ENCODE measurements at places on chromosomes 5 and 9.

DNA sequence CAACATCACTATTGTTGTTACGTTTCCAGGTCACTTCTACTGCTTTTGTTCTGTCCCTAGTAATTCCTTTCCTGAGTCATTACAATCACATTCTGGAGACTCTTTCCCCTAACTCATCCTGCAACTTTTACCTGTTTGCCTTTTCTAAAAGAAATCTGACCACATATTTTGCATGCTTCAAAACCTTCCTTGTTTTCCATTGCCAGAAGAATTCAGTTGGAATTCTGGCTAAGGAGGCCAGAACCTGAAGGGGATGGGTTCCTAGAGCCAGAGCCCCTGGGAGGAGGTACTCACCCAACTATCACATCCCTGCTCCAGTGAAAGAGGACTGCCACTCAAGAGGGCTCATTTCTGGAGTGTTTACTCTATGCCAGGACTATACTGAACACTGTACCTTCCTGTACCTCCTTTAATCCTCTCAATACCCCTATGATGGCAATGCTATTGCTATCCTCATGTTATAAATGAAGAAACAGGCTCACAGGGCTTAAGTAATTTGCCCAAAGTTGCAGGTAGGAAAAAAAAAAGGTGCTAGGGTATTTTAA lies 42.8 kb upstream of the MAST4 start:
- DNase-seq = no peak

DNA sequence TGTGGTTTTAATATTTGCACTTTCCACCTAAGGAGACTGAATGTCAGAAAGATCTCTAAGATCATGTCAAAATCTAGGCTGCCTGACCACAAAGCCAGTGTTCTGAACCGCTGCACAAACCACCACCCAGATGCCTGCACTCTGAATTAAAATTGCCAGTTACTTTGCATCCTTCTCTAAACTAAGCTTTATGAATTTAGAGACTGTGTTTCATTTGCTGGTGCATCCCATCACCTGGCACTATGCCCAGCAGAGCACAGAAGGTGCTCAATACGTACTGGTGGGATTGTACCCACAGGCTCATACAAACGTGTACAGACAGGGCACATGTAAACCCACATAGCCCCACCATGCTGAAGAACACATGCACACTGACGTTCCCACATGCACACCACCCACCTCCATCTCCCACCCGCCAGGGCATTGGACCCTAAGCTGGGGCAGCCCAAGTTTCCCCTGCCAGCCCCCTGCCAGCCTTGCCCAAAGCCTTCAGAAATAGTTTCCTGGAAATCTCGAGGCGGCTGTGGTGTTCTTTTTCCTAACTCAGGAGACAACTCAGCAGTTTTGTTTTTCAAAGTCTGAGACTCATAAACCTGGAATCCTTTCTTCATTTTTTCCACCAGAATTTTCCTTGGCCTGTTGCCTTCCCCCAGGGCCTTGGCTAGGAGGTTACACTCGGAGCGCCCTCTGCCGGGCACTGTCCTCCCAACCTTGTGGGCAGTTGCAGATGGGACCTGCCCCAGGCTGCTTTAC lies 9.6 kb upstream of the TRAF1 start:
- DNase-seq = peak; percentile 80

GRCh38 chr5:34484216-34484920 lies 171.8 kb upstream of the RAI14 start:
- no peak for DNase-seq

- DNase-seq = peak; percentile 1
These were observed 133.3 kb upstream of the RAI14 start for GRCh38 chr5:34522599-34523386.

- DNase-seq = no peak
These were observed 344.9 kb upstream of the PAPPA start for GRCh38 chr9:115808695-115809094.

DNA sequence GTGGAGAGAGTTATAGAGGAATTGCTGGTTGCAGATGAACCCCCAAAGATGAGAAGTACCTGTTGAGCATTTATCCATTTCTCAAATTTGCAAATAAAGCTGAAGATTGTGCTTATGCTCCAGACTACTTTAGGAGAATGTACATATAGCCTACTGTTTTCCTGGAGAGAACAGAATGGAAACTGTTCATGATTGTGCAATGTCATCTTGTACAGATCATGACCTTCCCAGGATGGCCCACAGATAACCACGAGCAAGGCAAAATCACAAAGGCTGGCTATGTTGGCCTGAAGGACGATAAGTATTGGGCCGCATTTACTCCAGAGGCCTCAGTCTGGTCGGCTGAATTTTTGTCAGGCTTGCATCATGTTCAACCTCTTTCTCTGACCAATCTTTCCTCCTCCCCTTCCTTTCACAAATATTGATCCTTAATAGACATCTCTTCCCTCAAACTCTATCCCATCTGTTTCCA lies 28.5 kb upstream of the RICTOR start:
- DNase-seq = no peak

- DNase-seq = no peak
These were observed 66.7 kb upstream of the TBC1D9B start for GRCh38 chr5:179974246-179974945.

GRCh38 chr9:76949865-76950264 lies 44.0 kb upstream of the PRUNE2 start:
- DNase-seq = no peak

DNA sequence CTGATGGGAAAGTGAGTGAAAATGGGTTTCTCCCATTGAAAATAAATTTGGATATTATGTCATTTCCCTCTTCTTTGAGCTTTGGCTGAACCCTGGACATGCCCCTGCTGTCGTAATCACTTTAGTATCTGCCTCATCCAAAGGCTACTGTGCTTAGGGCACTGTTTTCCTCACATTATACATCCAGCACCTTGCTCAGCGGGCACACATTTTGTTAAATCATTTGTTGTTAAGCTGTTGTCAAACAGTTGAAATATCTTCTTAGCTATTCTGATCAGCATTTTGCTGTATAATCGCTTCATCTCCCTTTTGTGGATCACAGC lies 352.7 kb upstream of the CD180 start:
- DNase-seq = no peak

DNA sequence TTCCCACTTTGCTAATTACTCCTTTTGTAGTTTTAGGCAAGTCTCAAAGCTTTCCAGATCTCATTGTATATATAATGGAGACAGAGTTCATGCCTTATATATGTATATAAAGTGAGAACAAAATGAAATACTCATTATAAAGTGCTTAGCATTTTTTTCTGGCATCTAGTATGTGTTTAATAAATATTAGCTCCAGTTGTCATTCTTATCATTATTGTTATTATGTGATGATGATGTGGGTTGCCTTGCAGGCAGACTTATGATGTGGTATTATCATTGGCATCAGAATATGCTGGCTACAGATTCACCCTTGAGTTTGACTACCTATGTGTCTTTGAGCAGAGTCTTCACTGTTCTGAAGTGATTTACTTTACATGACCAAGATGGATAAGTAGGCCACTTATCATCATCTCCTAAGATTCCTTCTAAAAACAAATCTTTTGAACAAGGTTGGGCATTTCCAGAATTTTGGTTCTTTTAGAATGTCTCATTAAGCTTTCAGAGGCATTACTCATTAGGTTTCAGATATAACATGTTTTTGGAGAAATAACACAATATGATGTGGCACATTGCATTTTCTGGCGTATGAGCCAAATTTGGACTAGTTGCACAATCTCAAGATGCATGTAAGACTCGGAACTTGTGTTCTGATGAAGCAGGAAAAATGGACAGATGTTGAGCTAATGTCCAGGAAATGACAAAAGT lies 145.6 kb upstream of the TNC start:
- no peak for DNase-seq

GRCh38 chr9:91427873-91428272 lies 4.2 kb upstream of the NFIL3 start:
- DNase-seq = no peak

DNA sequence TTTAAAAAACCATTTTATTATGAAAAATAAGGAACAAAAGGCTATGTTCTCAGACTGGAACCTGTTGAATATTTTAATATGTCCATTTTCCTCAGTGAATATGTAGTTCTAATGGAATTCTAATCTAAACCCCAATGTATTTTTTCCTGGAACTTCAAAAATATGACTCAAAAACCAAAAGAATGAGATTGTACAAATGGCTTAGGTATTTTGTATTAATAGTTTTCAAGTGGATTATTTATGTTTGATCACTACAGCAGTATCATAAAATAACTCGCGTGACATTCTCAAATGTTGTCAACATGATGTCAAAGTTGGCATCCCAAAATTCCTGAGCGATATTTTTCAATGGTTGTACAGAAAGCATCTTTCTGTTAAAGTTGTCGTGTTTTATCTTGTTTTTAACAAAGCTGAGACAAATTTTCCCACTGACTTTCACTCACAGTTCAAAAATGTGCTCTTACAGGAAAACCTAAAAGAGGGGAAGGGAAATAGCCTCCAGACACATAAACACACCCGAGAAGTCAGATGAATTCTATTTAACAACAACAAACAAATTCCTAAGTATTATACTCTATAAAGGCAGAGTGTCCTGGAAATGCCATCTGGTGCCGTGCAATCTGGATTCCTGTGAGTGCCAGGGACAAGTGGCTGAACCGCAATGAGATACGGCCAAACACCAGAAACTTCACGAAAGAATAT lies 68.1 kb upstream of the TAS2R1 start:
- no peak for DNase-seq

DNA sequence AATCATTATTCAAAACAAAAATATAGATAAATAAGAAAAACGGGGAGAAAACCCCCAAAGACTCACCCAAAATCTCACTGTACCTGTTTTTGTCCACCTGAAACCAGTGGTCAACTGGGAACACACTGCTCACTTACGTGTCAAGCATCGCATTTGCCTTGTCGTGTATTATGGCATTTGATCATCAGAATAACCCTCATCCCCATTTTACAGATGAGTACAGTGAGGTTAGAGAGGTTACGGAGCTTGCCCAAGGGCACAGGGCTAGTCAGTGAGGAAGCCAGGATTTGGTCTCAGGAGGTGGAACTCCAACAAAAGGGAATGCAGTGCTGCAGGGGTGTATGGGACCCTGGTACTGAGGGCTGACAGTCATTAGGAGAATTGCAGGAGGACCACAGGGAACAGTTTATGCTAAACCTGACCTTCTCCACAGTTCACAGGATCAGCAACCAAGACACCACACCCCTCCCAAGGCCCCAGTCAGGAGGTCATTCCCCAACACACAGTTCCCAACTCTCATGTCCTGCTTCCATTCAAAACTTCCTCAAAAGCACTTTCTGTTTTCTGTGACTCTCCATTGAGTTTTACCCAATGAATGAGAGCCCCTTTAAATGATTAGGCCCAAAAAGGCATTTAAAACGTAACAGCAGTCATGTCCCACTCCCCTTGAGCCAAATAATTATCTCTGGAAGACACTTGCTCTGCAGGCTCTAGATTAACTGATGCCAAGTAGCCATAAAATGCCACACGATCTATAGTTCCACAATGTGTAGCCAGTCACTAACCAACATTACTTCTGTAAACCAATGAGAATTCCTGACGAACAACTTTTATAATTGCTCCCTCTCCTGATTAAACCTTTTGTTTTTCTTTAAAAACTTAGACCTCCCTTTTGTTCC lies 50.8 kb downstream of the CTSL start:
- no peak for DNase-seq

DNA sequence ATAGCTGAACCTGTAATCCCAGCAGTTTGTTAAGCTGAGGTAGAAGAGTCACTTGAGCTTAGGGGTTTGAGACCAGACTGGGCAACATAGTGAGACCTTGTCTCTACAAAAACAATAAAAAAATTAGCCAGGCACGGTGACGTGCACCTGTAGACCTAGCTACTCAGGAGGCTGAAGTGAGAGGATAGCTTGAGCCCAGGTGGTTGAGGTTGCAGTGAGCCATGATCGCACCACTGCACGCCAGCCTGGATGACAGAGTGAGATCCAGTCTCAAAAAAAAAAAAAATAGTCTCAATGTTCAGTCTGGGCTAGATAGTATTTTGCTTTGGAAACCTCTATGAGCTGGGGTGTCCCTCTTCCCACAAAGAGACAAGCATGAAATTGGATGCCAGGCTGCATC lies 51.9 kb upstream of the IQGAP2 start:
- DNase-seq = no peak

- DNase-seq = no peak
These were observed 196.2 kb downstream of the DTWD2 start for GRCh38 chr5:118791926-118792734.

- DNase-seq = no peak
These were observed 172.8 kb downstream of the RFK start for GRCh38 chr9:76221423-76221822.

DNA sequence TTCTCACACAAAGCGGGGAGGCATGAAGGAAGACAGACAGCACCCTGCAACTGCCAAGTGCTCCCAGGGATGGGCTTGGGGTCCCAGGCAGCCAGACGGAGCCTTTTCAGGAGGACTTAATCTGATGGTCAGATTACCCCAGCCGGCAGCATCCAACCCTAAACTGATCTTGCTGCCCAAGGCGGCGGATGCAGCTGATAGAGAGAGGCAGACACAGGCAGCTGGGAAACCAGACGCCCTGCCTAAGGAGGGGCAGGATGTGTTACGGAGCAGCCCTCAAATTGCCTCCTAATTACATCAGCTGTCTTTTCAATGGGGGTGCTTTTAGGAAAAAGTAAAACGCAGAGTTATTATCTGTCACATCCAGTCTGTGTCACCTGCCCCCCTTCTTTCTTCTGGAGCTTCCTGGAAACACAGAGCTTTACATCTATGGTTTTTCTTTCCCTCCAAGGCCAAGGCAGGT lies 190.9 kb upstream of the PANK3 start:
- no peak for DNase-seq

- no peak for DNase-seq
These were observed 12.7 kb downstream of the DUSP1 start for GRCh38 chr5:172758077-172758833.

GRCh38 chr9:117445631-117446030 lies 30.8 kb upstream of the ASTN2 start:
- DNase-seq = no peak

DNA sequence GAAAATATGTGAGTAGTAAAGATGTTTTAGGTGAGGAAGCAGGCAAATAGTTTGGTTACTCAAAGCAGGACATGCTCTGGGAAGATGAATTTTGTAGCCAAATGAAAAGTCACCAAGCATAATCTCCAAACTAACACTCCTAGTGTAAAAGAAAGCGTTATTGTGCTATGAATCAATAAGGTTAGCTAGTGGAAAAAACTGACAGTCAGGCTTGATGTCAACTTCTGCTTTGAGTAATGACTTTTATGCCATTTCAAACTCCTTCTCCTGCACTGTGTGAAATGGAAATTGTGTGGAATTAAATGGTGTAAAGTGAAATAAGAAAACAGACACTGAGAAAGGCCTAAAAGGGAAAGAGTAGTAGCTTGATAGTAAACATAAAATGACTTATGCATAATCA lies 637.2 kb upstream of the DMAC1 start:
- DNase-seq = no peak

GRCh38 chr9:134624137-134624591 lies 17.4 kb upstream of the COL5A1 start:
- DNase-seq = no peak

GRCh38 chr9:38082446-38083287 lies 13.6 kb upstream of the SHB start:
- DNase-seq = no peak
